Stimulated activated CD4-positive, alpha-beta T cell treated with anti-CD3 and anti-CD28 coated beads, Interleukin-12 subunit alpha, Interleukin-12 subunit beta, amount 100 ng/mL, for 24 hours (primary cell): ENCODE measurements at places on chromosomes 4 and X.

DNA sequence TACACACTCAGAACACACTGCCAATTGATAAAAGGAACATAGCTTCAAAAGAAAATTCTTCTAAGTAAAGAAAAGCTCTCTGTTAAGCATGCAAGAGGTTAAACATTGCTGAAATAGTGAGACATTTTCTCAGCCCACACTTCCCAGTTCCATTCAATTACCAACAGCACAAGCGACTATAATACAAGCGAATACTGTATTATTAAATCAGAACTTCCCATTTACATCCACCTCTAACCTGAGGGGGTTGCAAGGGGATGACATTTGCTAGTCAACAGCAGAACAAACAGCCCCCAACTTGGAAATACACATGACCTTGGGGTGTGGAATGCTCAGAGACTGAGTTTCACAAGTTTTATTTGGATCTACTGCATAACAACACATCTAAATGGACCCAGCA is 1.1 kb downstream of the FSTL5 start:
- no peak for DNase-seq

DNA sequence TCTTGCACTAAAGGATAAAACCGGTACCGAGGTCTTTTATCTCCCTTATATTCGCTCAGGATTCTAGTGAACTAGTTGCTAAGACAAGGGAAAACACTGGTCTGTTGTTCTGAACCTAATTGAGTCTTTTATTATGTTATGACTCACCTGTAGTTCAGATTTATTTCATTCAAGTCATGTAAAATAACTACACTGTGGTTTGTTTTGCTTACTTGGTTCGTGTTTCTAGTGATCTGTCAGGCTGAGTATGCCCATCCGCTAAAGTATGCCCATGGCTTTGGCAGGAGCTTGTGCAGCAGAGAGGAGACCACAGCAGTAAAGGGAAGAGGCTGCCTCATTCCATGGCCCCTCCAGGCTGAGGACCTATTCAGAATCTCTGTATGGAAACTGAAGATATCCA is 126.1 kb downstream of the AFF1 start:
- DNase-seq = no peak

DNA sequence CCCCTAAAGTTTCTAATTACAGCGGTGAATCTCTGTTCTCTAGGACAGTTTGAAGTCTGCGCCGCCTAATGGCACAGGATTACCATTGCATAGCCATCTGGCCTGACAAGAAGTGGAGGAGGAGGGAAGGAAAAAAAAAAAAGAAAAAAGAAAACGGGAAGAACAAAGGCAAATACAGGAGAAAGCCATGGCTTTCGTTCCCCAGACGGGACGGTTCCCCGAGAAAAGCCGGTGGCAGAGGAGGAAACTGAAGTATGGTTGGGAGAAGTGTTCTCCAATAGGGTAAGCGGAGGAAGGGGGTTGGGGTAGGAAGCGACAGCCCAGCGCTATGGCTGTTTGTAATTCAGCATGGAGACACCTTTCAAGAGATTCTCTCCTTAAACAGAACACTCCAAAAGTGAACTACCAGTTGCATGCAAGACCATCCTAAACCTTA is 80.8 kb downstream of the HMGN5 start:
- DNase-seq = no peak

GRCh38 chr4:39365360-39365759 is 802 bp downstream of the RFC1 start:
- no peak for DNase-seq

DNA sequence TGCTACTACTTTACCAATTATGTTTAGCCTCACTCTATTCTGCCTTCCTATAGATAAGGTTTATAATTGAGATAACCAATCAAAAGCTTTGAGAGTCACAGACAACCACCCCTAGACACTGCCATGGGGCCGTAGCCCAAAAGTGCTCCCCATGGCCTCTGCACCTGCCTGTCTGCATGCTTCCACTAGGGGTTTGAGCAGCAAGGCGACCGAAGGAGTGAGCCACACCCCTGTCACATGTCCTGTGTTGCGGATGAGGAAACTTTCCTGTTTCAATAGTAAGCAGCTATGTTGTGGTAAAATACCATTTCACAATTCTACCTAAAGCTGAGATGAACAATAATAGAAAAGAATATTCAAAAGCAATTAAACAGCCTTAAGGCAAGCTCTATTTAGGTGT is 856.0 kb upstream of the FRG1 start:
- no peak for DNase-seq

GRCh38 chrX:154505734-154506133 is 10.3 kb downstream of the FAM3A start:
- no peak for DNase-seq

GRCh38 chr4:40493160-40493559 is 136.5 kb downstream of the RBM47 start:
- no peak for DNase-seq

- DNase-seq = no peak
These were observed 625.6 kb downstream of the BCOR start for GRCh38 chrX:39472161-39472560.

DNA sequence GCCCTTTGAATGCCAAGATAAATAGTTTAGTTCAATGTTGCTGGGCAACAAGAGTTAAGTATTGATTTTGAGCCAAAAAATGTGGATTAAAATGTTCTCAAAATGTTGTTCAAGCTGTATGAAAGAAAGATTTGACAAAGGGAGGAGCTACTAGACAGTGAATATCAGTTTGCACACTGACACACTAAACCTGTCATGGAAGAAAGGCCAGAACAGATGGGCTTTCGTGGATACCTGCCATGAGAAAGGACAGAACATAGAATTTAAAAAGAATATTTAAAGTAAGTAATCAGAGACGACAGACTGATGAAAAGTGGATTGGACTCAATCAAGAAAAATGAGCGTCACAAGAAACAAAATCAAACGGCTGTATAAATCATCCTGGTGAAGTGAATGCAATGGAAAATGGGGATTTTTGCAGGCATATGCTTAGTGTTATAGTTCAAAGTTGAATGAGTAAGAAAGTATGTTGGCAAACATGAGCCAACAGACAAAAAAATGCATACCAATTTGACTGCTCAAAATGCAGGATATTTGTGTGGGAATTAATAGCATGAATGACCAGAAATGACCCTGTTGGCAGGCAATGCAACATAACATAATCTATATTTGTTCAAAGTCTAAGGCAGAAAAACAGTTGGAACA is 7.4 kb downstream of the PCDH18 start:
- DNase-seq = no peak

DNA sequence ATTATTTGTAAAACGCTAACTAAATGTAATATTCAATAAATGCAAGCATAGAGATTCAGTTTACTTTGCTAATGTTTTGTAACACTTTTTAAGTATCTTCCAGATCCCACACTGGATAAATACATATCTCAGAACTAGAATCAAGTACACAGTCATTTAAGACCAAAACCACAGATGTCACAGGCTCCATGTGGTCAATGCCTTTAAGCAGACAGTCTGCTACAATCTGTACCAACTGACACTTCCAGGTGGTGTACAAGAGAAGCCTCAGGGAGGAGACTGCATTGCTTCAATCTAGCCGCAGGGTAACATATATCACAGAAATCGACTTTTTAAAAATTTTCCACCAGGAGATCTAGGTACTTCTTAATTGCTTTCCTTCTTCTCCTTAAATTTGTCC is 229.6 kb upstream of the DIAPH2 start:
- no peak for DNase-seq

DNA sequence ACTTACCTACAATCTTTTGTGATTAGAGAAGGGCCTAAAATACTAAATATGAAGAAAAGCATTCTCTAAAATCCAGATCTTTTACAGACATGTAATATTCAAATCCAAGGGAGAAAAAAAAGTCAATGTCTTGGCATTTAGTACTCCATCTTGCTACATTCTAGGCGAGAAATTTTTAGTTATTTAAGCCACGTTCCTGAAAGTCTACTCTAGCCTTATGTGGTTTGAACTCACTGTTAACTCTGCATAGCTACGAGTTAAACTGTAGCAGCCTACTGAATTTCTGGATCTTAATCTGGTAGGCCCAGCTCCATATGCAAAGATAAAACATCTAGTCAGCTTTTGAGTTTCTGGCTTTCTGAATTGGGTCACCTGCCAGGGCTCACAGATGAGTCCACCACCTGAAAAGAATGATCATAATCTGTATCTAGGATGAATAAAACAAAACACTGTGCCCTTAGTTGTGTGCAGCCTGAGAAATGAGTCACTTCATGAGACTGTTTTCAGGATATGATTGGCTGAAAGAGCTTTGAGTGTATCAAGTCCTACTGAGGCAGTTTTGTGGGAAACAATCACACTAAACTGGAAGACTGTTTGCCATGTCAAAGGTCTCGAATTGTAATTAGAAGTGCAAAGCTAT is 3.2 kb upstream of the NEK1 start:
- no peak for DNase-seq

GRCh38 chr4:41043465-41043864 is 170.9 kb downstream of the APBB2 start:
- DNase-seq = no peak

DNA sequence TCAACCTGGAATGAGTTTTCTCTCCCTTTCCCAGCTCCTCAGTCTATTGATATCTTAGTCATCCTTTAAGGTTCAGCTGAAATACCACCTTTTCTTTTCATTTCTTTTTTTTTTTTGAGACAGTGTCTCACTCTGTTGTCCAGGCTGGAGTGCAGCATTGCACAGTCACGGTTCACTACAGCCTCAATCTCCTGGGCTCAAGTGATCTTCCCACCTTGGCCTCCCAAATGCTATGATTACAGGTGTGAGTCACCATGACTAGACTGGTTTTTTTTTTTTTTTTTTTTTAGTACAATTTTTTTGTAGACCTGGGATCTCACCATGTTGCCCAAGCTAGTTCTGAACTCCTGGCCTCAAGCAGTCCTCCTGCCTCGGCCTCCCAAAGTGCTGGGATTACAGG is 28.9 kb downstream of the AFF1 start:
- no peak for DNase-seq

- no peak for DNase-seq
These were observed 218.2 kb downstream of the ZC4H2 start for GRCh38 chrX:64758047-64758446.

DNA sequence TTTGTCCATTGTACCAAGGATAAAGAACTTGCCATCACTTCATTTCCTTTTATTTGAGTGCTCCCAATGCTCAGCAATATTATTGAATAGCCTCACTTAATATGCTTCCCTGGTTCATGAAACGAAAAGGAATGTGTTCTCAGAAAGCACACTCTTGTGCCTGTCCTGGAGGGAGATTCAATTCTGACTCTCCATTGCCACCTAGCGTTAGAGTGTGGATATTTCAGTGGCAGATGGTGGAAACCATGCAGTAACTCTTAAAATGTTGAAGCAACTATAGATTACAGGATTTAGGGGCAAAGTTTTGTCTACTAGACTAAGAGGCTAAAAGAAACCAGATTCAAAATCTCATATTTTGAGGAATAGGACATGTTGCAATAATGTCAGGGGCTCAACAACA is 36.0 kb downstream of the GAB3 start:
- DNase-seq = no peak

DNA sequence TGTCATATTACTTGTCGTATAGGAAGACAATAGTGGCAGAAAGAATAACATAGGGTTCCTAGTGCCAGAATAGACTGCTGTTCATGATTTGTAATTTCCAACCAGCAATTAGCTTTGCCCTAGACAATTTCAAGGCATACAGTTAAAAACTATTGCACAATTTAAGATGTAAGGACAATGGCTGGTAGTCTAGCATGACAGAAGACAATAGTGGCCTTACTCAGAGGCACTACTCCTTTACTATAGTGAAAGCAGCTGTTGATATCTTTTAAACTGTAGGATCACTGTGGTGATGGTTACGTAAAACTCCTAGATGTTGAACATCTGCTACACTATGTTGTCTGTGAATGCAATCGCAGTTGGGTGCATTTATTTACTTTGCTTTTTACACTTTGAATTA is 234.5 kb downstream of the RBMX2 start:
- DNase-seq = no peak

GRCh38 chr4:98739751-98740150 is 81.3 kb upstream of the TSPAN5 start:
- no peak for DNase-seq

GRCh38 chrX:72079607-72080006 is 52.1 kb downstream of the RTL5 start:
- DNase-seq = no peak
